Activated naive CD8-positive, alpha-beta T cell treated with anti-CD3 and anti-CD28 coated beads for 36 hours (primary cell): ENCODE measurements at places on chromosomes 7 and 10. TPM values are rescaled to one million over a fixed set of nuclear protein-coding genes. Genes with fewer than 3 reads are reported as not detected.

GRCh38 chr10:11760861-11761260 is 18.7 kb downstream of the ECHDC3 start:
- no peaks in the 10 kb centered on the region for H3K36me3 ChIP-seq
- no peak for DNase-seq
- H3K27ac ChIP-seq: no peak overlapping the region

DNA sequence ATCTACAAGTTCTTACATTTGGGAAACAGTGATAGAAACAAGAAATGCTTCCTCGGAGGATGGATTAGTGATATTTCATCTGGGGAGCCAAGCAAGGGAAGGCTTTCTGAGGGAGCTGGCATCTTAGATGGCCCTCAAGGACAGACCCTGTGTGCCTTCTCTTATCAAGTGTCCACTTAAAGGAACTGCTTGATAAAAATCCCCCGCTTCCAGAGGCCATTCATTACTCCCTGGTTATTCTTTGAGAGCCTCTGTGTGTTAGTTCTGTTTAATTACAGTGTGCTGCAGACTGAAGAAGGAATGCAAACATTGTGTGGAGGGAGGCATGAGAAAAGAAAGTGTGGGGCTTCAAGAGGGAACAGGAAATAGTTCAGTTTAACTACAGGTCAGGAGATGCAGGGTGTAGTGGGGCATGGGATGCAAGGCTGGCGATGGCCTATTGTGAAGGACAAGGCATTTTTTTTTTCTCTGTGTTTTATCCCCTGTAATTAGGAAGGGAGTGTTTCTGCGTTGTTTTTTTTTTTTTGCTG is 145.4 kb downstream of the SNX10 start:
- DNase-seq: no peak
- no peaks in the 10 kb centered on the region for H3K36me3 ChIP-seq
- H3K27ac ChIP-seq: no peak overlapping the region
- no peaks in the 10 kb centered on the region for H3K4me1 ChIP-seq
- peaks cover 10% of the 10 kb centered on the region for H3K27me3 ChIP-seq

- no peak for DNase-seq
- H3K4me3 ChIP-seq: no peak overlapping the region
- H3K27ac ChIP-seq: no peak overlapping the region
- H3K27me3 ChIP-seq: peaks cover 4% of the 10 kb centered on the region
- no peaks in the 10 kb centered on the region for H3K4me1 ChIP-seq
These were observed 154.2 kb downstream of the EGFR start for GRCh38 chr7:55172881-55173609.

The CXCL12 gene
- total RNA-seq: not detected

GRCh38 chr7:122423591-122423990 is 119.0 kb upstream of the FEZF1 start:
- no peak overlapping the region for H3K27ac ChIP-seq
- no peak for DNase-seq
- H3K4me3 ChIP-seq: no peak overlapping the region
- H3K4me1 ChIP-seq: no peaks in the 10 kb centered on the region
- no peaks in the 10 kb centered on the region for H3K36me3 ChIP-seq
- no peaks in the 10 kb centered on the region for H3K27me3 ChIP-seq

GRCh38 chr10:43137717-43138020 is 576 bp upstream of the CSGALNACT2 start:
- H3K27me3 ChIP-seq: no peaks in the 10 kb centered on the region
- peak; percentile 58 for DNase-seq
- peaks cover 37% of the 10 kb centered on the region for H3K4me1 ChIP-seq
- H3K36me3 ChIP-seq: peaks cover 14% of the 10 kb centered on the region
- peak overlapping the region; percentile 95 for H3K4me3 ChIP-seq

DNA sequence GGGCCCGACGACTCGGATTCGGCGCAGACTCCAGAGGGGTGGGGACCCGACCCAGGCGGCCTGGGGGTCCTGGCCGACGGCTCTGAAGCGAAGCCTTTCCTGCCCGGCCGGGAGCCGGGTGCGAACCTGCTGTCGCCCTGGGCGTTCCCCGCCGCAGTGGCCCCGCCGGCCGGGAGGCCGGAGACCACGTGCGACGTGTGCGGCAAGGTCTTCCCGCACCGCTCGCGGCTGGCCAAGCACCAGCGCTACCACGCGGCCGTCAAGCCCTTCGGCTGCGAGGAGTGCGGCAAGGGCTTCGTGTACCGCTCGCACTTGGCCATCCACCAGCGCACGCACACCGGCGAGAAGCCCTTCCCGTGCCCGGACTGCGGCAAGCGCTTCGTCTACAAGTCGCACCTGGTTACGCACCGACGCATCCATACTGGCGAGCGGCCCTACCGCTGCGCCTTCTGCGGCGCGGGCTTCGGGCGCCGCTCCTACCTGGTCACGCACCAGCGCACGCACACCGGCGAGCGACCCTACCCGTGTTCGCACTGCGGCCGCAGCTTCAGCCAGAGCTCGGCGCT is 15.4 kb downstream of the ZNF316 start:
- H3K27ac ChIP-seq: no peak overlapping the region
- no peaks in the 10 kb centered on the region for H3K27me3 ChIP-seq
- H3K4me3 ChIP-seq: no peak overlapping the region
- no peak for DNase-seq

GRCh38 chr10:113643183-113643582 is 20.7 kb downstream of the NRAP start:
- H3K27ac ChIP-seq: no peak overlapping the region
- peaks cover 8% of the 10 kb centered on the region for H3K4me1 ChIP-seq
- no peak for DNase-seq
- H3K27me3 ChIP-seq: peaks cover 35% of the 10 kb centered on the region

GRCh38 chr10:87661861-87662785 is 2.4 kb downstream of the PAPSS2 start:
- peaks cover 56% of the 10 kb centered on the region for H3K27me3 ChIP-seq
- peaks cover 4% of the 10 kb centered on the region for H3K4me1 ChIP-seq
- no peak for DNase-seq
- H3K27ac ChIP-seq: no peak overlapping the region
- no peak overlapping the region for H3K4me3 ChIP-seq
- no peaks in the 10 kb centered on the region for H3K36me3 ChIP-seq

DNA sequence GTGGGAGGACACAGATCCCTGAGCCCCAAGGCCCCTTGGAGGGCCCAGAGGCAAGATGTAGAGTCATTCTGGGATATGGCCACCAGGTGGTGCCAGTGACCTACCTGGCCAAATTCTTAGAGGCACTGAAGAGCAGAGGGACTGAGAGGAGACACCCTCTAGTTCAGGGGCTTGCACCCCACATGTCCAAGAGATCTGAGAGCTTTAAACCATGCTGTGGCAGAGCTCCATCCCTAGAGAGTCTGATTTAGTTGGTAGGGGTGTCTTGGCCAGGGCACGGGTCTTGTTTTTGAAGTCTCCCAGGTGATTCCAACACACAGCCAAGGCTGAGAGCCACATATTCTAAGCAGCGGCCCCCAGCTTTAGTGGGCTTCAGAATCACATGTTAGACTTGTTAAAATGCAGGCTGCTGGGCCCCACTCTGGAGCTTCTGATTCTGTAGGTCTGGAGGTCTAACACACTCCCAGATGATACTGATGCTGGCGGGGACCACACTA is 52.5 kb downstream of the PRF1 start:
- H3K4me1 ChIP-seq: no peaks in the 10 kb centered on the region
- no peak overlapping the region for H3K4me3 ChIP-seq
- no peaks in the 10 kb centered on the region for H3K27me3 ChIP-seq
- H3K36me3 ChIP-seq: no peaks in the 10 kb centered on the region
- H3K27ac ChIP-seq: no peak overlapping the region
- peak; percentile 61 for DNase-seq

DNA sequence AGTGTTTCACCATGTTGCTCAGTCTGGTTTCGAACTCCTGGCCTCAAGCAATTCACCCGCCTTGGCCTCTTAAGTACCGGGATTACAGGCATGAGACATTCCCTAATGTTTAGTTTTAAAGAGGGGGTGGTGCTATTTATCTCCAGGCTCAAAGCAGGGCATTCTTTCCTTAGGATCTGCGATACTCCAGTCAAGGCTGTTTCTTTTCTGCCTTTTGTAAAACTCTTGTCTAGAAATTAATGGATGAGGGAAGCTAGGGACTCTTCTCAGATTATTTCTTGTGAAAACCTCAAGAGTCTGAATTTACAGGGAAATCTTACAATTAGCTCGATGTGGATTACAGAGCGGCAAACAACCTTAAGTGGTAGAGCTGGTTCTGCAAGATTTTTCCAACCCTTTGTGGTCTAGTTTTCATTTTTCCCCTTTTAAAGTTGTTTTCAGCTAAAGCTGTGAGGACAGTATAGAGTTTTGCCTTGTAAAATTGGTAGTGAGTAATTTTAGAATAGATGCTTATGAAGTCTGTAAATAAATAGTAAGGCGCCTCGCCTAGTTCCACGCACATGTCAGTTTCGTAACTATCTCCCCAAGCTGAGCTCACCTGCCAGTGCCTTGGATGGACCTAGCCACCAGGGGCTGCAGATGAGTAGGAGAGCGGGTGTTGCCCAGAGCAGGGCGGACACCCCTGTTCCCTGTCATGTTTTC is 53.1 kb downstream of the CUX1 start:
- DNase-seq: no peak
- no peaks in the 10 kb centered on the region for H3K27me3 ChIP-seq
- no peaks in the 10 kb centered on the region for H3K36me3 ChIP-seq
- H3K27ac ChIP-seq: no peak overlapping the region

DNA sequence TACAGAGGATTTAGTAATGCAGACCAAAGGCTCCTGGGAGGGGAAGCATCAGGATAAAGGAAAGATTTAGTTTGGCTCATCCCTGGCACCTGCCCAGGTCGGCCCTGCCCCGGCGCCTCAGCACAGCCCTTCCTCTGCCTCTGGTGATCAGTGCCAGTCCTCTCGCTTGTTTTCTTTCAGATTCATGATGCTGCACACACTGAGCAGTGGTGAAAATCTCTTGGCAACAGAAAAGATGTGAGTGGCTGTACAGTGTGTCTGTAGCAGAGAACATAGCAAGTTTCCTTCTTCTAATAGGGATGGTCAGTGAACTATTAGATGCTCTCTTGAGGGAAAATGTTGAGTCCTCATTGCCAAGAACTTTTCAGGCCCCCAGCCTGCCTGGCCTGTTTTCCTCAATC is 994.1 kb downstream of the KCNMA1 start:
- H3K36me3 ChIP-seq: no peaks in the 10 kb centered on the region
- H3K4me1 ChIP-seq: no peaks in the 10 kb centered on the region
- H3K27ac ChIP-seq: no peak overlapping the region
- no peak overlapping the region for H3K4me3 ChIP-seq
- H3K27me3 ChIP-seq: no peaks in the 10 kb centered on the region

The NHLRC2 gene
- 24.2 TPM for total RNA-seq

The SERPINE1 gene
- total RNA-seq: 0.06 TPM

DNA sequence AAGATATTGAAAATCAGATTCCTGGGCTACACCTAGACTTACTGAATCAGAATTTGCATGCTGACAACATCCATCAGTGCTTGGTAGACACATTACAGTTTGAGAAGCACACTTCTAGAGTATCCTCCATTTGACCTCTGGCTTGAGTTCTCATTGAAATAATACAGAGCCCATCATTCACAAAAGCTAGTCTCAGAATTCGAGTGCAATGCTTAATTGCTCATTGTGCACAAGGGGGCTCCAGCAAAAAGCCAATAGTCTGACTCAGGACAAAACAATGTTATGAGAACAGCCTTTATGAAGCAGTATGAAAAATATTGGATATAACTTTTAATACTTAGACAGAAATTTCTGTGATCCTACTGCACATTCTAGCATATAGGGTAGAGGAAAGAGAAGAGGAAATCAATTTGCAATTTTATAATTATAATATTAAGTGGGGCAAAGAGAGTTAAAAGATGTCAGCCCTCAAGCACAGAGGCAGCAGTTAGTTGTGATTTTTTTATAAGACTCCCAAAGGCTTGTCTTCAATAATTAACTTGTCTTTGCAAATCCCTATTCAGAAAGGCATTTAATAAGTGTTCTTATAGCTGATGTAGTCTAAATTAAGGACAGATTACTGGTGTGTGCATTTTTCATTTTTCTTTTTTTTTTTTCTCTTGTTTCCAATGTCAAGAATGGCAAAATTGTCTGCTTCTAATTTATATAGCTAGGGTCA is 105.8 kb upstream of the ANK3 start:
- H3K27ac ChIP-seq: no peak overlapping the region
- H3K4me1 ChIP-seq: no peaks in the 10 kb centered on the region
- H3K27me3 ChIP-seq: peaks cover 3% of the 10 kb centered on the region

- H3K4me3 ChIP-seq: no peak overlapping the region
- H3K27ac ChIP-seq: no peak overlapping the region
- no peaks in the 10 kb centered on the region for H3K4me1 ChIP-seq
- no peak for DNase-seq
These were observed 18.9 kb upstream of the FGFR2 start for GRCh38 chr10:121617176-121617575.

GRCh38 chr10:28180654-28181053 is 122.2 kb downstream of the MPP7 start:
- no peaks in the 10 kb centered on the region for H3K36me3 ChIP-seq
- H3K27ac ChIP-seq: no peak overlapping the region
- H3K4me1 ChIP-seq: peaks cover 38% of the 10 kb centered on the region
- H3K27me3 ChIP-seq: no peaks in the 10 kb centered on the region
- no peak overlapping the region for H3K4me3 ChIP-seq

GRCh38 chr10:50600286-50600685 is 23.5 kb downstream of the SGMS1 start:
- H3K27ac ChIP-seq: no peak overlapping the region
- H3K36me3 ChIP-seq: peaks cover 4% of the 10 kb centered on the region
- H3K4me1 ChIP-seq: peaks cover 42% of the 10 kb centered on the region

- no peak overlapping the region for H3K4me3 ChIP-seq
- peaks cover 22% of the 10 kb centered on the region for H3K36me3 ChIP-seq
- H3K27me3 ChIP-seq: no peaks in the 10 kb centered on the region
- DNase-seq: no peak
- peaks cover 74% of the 10 kb centered on the region for H3K4me1 ChIP-seq
These were observed 15.8 kb downstream of the OSBPL3 start for GRCh38 chr7:24964191-24964590.

- H3K4me3 ChIP-seq: no peak overlapping the region
- no peak for DNase-seq
- H3K36me3 ChIP-seq: no peaks in the 10 kb centered on the region
These were observed 37.7 kb upstream of the HABP2 start for GRCh38 chr10:113515161-113515560.

The TNPO3 gene
- 72.2 TPM for total RNA-seq

DNA sequence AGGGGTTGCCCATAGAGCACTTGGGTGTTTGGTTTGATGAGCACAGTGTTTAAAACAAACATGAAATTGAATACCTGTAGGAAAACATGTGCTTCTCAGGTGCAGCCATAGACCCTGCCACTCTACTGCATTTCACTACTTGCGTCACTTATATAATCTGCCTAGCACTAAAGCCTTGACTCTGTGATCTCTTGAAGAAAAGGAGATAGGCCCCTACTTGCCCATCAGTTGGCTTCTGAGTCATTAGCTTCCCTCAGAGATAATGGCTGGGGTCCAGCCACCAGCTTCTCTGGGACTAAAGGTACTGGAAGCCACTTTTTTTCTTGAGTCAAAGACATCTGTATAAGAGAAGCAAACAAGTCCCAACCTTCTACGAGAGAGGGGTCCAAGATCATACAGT is 45.9 kb upstream of the BTRC start:
- H3K4me1 ChIP-seq: peaks cover 4% of the 10 kb centered on the region
- no peak for DNase-seq
- peaks cover 2% of the 10 kb centered on the region for H3K36me3 ChIP-seq
- no peak overlapping the region for H3K4me3 ChIP-seq
- H3K27ac ChIP-seq: no peak overlapping the region

- H3K4me3 ChIP-seq: no peak overlapping the region
- H3K27ac ChIP-seq: no peak overlapping the region
- peaks cover 8% of the 10 kb centered on the region for H3K27me3 ChIP-seq
- no peaks in the 10 kb centered on the region for H3K36me3 ChIP-seq
- no peaks in the 10 kb centered on the region for H3K4me1 ChIP-seq
These were observed 771.6 kb upstream of the COBL start for GRCh38 chr7:52088008-52088901.
